Right ventricle myocardium superior (tissue), 1 donor: ENCODE measurements at places on chromosomes 2 and 18. TPM values are rescaled to one million over a fixed set of nuclear protein-coding genes. Genes with fewer than 3 reads are reported as not detected.

DNA sequence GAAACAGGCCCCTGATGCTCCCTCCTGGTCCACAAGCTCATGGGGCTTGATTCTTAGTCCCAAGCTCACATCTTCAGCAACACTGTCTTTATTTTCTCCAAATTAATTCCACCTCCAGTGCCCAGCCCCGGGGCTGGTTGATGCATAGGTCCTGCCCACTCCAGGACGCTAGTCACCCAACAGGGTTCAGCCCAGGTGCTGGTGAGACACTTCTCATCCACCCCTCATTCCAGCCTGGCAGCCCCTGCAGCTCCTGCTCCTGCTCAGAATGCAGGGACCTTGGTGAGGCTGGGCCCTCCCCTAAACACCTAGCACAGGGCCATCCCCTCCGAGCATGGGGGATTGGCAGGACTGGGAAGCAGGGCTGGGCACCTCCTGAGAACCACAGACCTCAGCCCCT is 25.7 kb downstream of the STEAP3 start:
- no peak for DNase-seq

The DSEL gene
- 1.7 TPM for total RNA-seq

GRCh38 chr2:11074246-11074820 is 80.9 kb upstream of the SLC66A3 start:
- DNase-seq = no peak

The EPB41L3 gene
- total RNA-seq = 6.8 TPM

- DNase-seq = no peak
These were observed 141.6 kb downstream of the HDAC4 start for GRCh38 chr2:239259173-239259572.

DNA sequence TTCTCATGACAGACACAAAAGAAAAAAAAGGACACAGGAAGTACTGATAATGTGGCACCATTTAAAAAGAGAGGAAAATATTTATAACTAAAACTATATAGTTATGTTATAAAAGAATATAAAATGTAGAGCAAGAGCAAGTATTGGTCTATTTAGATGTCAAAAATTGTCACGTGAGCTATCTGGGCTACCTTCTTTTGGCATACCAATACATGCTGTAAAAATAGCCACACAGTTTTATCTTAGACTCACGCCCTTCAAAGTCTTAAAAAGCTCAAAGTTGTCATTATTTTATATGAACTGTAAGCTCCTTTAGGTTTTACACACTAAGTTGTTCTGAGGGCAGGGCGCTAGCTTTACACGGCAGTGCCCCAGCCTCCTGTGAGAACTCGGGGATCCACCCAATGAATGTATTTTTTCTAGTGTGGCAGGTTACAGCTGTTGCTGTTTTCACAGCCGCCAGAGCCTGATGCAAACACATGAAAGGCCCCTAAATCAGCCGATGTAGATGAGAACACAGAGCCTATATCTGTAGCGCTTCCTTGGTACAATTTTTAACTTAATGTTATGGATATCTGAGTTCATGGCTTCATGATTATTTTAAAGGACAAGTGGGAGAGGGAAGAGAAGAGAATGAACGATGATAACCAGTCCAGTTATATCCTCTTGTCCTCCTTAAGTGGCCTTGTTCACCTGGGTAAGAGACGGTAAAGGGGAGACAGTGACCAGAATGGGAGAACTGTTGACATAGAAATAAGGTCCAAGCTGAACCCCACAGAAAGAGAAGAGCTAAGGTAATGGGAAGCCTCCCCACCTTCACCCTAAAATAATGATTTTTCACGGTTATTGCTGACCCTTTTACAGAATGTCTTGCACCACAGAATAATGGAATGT is 130.8 kb downstream of the CACNB4 start:
- no peak for DNase-seq

- no peak for DNase-seq
These were observed 2.0 kb downstream of the GPC1 start for GRCh38 chr2:240437551-240437860.
